Suppressor macrophage treated with lipopolysaccharide for 1 hour (primary cell): ENCODE measurements at places on chromosomes 4 and X.

DNA sequence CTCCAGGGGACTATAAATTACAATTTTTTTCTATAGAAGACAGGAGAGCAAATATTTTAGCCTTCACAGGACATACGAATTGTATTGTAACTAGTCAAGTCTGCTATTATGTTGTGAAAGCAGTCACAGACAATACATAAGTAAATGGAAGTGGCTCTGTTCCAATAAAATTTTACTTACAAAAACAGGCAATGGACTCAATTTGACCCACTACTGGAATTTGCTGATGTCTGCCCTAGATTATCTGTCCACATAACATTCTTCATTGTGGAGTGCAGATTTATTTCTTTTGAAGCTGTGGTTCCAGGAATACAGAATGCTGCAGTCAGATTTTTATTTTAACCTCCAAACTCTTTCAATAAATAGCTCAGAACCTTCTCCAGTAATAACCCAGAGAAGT lies 330.3 kb downstream of the PPP4R3C start:
- no peak for DNase-seq

GRCh38 chr4:81042578-81043365 lies 12.3 kb downstream of the BMP3 start:
- DNase-seq: no peak

DNA sequence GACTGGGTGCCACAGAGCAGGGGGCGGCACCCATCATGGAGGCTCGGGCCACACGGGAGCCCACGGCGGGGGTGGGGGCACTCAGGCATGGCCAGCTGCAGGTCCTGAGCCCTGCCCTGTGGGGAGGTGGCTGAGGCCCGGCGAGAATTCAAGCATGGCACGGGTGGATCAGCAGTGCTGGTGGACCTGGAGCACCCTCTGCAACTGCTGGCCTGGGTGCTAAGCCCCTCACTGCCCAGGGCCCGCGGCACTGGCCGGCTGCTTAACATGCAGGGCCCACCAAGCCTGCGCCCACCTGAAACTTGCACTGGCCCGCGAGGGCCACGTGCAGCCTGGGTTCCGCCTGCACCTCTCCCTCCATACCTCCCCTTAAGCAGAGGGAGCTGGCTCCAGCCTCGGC lies 258.6 kb downstream of the CENPC start:
- DNase-seq: no peak

- no peak for DNase-seq
Measured at GRCh38 chrX:56368962-56369361, 136.8 kb downstream of the KLF8 start.

DNA sequence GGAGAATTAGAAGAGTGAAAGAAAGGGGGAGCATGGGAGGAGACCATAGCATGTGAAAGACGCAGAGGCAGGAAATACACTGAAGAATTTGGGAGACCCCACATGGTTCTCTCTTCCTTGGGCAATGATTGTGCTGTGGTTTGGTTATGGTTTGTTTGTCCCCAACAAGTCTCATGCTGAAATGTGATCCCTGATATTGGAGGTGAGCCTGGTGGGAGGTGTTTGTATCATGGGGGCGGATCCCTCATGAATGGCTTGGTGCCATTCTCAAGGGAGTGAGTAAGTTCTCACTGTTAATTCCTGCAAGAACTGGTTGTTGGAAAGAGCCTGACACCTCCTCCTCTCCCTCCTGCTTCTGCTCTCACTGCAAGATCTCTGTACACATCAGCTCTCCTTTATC lies 78.6 kb upstream of the RAI2 start:
- DNase-seq: no peak

GRCh38 chr4:148007792-148008191 lies 275.9 kb downstream of the ARHGAP10 start:
- DNase-seq: peak; percentile 72

DNA sequence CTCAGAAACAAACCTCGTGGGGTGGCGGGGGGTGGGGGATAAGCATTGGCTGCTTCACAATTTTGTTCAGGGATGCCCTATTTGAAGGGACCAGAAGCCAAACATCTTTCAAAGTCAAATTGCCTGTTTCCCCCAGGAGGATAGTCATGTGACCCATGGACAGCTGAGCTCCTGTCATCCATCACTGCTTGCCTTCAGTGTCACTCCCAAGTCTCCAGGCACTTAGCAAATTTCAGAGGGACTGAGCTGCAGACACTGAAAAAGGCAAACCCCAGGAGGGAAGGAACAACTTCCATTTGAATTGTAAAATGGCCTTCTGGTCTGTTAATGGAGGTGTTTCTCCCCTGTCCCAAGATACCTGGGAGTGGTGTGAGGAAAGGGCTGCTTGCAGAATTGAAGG lies 73.4 kb downstream of the FRMPD3 start:
- no peak for DNase-seq

- DNase-seq: no peak
Measured at GRCh38 chrX:39585808-39586207, 511.9 kb downstream of the BCOR start.

DNA sequence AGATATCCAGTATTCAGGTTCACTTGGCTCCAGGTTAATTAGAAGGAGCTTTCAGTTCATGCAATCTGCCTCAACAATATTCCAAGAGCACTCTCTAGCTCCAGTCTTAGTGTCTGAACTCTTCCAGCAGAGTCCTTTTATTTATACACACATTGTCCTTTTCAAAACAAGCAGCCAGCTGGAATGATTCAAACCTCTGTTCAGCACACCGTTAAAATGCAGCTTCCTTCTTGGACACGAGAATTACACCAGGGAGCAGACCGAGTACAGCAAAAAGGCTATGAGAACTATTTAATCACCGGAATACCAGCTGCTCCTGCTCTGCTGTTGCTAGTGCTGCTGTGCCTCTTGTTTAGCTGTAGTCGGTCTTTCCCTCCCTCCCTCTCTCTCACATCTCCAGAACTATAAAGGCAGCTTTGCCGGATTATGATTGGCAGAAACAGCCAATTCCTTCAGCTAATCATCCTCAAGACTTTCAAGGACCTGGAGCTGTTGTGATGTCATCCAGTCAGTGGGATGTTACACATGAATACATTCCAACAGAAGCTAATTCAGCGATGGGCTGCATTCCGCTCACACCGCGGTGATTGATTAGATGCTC lies at the start of gene NDST4:
NDST4 (minus strand) TSS at position 115 of the 601 bp plus-strand sequence. CDS start 36,584 bp downstream, outside the sequence.
- DNase-seq: no peak

- no peak for DNase-seq
Measured at GRCh38 chr4:129046055-129046959, 47.0 kb downstream of the SCLT1 start.

DNA sequence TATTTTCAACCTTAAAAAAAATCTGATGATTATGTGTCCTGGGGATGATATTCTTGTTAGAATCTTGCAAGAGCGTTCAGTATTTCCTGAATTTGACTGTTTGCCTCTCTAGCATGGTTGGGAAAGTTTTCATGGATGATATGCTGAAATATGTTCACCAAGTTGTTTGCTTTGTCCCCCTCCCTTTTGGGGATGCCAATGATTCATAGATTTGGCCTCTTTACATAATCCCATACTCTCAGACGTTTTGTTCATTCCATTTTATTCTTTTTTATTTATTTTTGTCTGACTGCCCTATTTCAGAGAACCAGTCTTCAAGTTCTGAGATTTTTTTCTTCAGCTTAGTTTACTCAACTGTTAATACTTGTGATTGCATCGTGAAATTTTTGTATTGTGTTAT lies 415.1 kb downstream of the FAM47B start:
- DNase-seq: no peak

GRCh38 chr4:88098993-88099752 lies 59.3 kb downstream of the ABCG2 start:
- no peak for DNase-seq

DNA sequence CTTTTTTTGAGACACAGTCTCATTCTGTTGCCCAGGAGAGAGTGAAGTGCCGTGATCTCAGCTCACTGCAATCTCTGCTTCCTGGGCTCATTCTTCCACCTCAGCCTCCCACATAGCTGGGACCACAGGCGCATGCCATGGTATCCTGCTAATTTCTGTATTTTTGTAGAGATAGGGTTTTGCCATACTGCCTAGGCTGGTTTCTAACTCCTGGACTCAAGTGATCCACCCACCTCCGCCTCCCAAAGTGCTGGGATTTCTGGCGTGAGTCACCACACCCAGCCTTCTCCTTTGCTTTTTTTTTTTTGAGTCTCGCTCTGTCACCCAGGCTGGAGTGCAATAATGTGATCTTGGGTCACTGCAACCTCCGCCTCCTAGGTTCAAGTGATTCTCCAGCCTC lies 94.1 kb downstream of the PDS5A start:
- peak; percentile 66 for DNase-seq

- DNase-seq: no peak
Measured at GRCh38 chr4:133154725-133155124, 5.6 kb downstream of the PCDH10 start.

- DNase-seq: no peak
Measured at GRCh38 chr4:188722911-188723310, 583.7 kb downstream of the TRIML1 start.

DNA sequence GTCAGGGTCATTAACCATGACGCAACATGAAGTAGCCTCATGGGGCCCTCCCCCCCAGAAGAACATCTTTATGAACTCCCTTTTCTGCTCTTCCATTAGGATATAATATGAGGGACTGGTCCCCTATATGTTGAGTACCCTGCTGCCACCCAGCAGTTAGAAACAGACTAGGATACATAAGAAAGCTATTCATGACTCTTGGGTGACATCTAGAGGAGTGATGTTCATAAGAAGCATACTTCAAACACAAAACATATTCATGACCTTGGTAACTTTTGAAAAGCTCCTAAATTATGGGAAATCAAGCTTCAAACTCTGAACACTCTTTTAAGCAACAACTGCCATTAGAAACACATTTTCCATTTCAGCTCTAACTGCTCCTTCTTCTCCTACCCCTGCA lies 155.2 kb upstream of the SPIN4 start:
- no peak for DNase-seq

- DNase-seq: no peak
Measured at GRCh38 chr4:189002475-189002874, 863.2 kb downstream of the TRIML1 start.

GRCh38 chrX:129176710-129177109 lies 346.6 kb downstream of the SMARCA1 start:
- no peak for DNase-seq

GRCh38 chrX:109487640-109488039 lies 5.8 kb upstream of the GUCY2F start:
- peak; percentile 74 for DNase-seq

- no peak for DNase-seq
Measured at GRCh38 chr4:35700663-35701062, 543.7 kb downstream of the ARAP2 start.

DNA sequence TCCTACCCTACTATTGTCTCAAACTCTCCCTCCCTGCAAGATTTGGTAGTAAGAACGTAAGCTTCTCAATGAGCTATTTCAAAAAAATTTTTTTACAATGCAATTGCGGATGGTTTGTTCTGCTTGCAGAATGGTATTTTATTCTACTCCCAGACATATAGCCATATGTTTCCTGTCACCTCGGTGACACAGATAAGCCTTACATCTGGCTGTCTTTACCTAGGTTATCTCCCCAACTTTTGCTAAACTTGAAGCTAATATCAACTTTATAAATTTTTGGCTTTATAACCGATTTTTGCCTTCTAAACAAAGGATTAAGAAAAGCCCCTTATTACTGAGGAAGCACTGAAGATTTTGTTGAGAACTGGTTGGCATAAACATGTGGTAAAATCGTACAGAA lies 331.5 kb downstream of the TENM3 start:
- DNase-seq: no peak

GRCh38 chr4:2823301-2823670 lies 20.4 kb upstream of the ADD1 start:
- DNase-seq: no peak

DNA sequence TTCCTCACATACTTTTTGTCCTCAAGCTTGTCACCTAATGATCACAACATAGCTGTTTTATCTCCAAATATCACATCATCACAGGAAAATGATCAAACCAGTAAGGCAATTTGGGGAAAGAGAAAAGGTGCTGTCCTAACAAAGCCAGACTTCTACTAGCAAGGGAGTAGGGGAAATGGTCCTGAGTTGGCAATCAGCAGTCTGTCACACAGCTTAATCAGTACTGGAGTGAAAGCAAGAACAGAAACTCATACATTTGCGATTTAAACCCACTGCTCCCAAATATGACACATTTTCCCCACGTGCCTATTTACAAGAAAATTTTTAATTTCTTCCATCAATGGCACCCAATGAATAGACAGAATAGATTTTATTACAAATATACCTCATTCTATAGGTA lies 546.8 kb upstream of the FMR1 start:
- DNase-seq: no peak

GRCh38 chrX:30577362-30577991 lies at the start of gene TASL:
TSS of gene TASL (minus strand) at chrX:30577766. CDS start at chrX:30560355, 17,411 bp downstream.
- DNase-seq: peak; percentile 72

DNA sequence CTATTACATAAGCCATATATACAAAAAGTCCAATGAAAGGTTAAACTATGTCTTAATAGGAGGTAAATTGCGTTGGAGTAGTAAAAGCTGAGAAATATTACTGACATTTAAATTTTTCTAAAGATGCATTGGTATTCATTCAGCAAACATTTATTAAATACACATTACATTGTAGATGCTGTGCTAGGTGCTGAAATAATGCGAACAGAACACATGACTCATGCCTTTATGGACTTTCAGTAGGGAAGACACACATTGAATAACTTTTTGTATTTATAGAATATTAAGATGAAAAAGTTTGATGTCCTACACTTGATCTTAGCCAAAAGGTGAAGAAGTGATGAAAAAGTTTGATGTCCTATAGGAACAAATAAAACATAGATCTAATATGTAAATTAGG lies 871.1 kb upstream of the SLIT2 start:
- DNase-seq: no peak

DNA sequence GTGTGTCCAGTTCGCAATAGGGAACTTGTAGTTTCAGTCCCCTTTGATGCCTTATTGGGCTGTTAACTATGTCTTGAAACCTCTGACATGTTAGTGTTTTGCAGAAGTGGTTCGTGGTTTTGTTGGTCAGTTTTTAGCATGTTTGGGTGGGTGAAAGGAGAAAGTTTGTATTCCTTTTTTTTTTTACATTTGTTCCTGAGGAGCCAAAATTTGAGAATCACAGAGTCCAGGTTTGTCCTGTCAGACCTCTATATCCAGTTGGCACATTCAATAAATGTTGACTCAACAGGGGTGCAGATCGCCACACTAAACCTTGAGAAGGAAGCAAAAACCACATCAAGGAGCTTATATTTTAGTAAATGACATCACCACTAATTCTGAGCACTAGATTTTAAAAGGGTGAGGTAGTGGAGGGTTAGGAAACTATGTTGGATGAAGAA lies 26.2 kb downstream of the DLG3 start:
- DNase-seq: no peak
